ENCODE measurements at places on chromosomes 5 and 9.

GRCh38 chr5:73028991-73029595 is 73.3 kb downstream of the FCHO2 start:
- no peak for DNase-seq

DNA sequence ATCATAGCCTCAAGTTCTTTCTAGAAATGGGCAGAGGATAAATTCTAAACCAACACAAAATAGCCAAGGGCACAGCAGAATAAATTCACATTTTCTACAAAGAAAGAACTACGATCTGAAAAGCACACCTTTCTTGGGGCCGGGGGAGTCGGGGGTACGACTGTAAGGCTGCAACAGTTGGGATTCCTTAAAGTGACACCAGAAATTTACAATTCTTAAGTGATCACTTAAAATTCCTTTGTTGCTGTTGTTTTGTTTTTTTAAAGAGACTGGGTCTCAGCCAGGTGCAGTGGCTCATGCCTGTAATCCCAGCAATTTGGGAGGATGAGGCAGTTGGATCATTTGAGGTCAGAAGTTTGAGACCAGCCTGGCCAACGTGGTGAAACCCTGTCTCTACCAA is 95.8 kb downstream of the CDK5RAP2 start:
- DNase-seq: no peak

- no peak for DNase-seq
These were observed 30.0 kb downstream of the XPA start for GRCh38 chr9:97666907-97667686.

DNA sequence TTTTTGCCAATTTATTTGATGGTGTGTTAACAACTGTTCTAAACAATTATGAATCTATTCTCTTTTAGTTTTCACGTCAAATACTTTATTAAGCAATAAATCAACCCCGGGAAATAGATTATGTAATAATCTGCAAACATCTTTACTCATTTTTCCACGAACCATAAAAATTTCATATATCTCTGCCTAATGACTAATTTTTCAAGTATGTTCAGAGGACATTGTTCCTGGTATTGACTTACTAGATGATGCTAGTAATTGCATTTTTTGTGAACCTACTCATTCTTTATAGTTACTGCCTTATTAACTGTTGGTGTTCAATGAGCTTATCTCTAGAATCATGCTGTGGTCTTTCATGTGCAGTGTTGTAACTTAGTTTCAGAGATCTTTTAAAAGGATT is 41.0 kb upstream of the FBN2 start:
- no peak for DNase-seq

GRCh38 chr9:89425024-89425805 is 72.7 kb downstream of the SEMA4D start:
- no peak for DNase-seq

DNA sequence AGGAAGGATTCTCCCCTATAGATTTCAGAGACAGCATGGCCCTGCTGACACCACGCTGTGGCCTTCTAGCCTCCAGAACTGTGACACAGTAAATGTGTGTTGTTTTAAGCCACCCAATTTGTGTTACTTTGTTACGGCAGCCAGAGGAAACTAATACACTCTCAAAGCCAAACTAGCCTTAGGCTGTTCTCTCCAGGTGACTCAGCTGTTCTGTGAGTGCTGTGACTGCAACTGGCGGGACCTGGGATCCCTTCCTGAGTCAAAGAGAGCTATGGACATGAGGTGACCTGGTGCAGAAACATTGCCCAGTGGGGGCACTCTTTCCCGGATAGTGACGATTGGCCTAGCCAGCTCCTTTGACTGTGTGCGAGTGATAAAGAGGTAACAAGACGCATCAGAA is 14.0 kb upstream of the MLANA start:
- DNase-seq: no peak

DNA sequence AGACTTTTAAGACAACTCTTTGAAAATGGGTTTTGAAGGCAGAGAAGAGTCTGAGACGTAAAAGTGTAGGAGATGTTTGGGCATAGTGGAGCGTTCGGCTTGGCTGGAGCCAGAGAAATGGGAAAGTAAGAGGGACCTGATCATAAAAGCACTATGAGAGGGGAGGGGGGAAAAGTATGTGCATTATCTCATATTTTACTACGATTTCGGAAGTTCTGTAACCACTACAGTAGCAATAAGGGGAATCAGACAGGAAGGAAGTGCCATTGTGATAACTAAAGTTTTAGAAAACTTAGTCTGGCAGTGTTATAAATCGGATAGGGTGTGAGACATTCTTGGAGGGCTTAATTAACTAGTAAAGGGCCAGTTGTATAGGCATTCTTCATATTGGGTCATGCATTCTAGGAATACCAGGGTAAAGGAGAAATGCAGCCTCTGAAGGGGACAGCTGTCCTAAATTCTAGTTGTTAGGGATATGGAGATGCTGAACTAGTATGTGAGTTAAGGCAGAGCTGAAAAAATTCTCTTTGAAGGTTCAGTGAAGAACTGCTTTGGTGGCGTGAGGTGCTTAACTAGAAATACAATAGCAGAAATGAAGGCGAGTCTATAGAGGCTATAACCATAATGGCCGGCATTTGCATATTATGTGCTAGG is 83.8 kb upstream of the FREM1 start:
- DNase-seq: no peak

- DNase-seq: no peak
These were observed 458.5 kb downstream of the MAT2B start for GRCh38 chr5:163963881-163964280.

DNA sequence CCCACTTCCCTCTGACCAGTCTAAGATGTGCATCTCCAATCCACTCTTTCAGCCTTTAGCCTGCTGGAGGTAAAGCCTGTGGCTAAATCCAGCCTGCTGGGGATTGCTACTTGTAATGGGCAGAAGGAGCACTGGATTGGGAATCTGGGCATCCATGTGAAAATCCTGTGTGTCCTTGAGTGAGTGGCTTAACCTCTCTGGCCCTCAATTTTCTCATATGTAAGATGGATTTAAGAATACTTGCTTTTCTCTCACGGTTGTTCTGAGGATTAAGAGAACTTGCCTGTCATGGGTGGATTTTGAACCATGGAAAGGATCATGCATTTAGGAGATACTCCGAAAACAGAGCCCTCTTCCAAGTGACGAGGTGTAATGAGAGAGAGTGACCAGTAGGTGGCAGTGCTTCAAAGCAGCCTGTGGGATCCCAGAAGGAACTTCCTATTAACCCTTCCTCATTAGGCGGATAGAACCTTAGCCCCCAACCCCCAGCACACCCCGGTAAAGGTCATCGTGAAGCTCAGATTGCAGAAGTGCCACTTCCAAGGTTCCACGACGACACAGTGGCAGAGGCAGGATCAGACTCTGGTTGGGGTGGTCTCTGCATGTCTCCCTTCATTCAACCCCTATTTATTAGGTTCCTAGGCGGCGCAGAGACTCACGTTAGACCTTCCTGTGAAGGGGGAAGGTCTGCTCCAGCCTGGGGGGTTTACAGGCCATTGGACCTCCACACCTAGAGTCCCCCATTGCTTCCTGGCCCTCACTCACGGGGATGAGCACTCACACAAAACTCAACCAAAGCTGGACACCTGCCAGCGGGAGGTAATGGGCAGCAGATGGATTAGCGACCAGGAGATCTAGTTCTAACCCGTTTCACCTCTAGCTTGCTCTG is 68.7 kb upstream of the ZNF618 start:
- DNase-seq: peak; percentile 78
